Kidney (tissue), 22 donors: ENCODE measurements at places on chromosomes 7 and 10. TPM values are rescaled to one million over a fixed set of nuclear protein-coding genes. Genes with fewer than 3 reads are reported as not detected.

CFAP70 gene
- 6.0 TPM for total RNA-seq

RAPGEF5 gene
- total RNA-seq, result 67.8 TPM

SPDYE6 gene
- not detected for total RNA-seq

STAG3 gene
- 3.7 TPM for total RNA-seq

TET1 gene
- total RNA-seq, result 2.2 TPM

POT1 gene
- total RNA-seq, result 23.2 TPM

GPR15LG gene
- 0.44 TPM for total RNA-seq

OR9A2 gene
- total RNA-seq, result not detected

GPR141 gene
- 3.3 TPM for total RNA-seq

LBX1 gene
- total RNA-seq, result not detected

ITGA8 gene
- total RNA-seq, result 22.1 TPM

NFE2L3 gene
- 12.5 TPM for total RNA-seq

ZFYVE27 gene
- 34.4 TPM for total RNA-seq

GRCh38 chr10:4241724-4242345 is 456.8 kb upstream of the KLF6 start:
- peak; percentile 89 for DNase-seq

GRCh38 chr7:70678621-70679251 is 453.2 kb upstream of the GALNT17 start:
- no peak for DNase-seq

DNA sequence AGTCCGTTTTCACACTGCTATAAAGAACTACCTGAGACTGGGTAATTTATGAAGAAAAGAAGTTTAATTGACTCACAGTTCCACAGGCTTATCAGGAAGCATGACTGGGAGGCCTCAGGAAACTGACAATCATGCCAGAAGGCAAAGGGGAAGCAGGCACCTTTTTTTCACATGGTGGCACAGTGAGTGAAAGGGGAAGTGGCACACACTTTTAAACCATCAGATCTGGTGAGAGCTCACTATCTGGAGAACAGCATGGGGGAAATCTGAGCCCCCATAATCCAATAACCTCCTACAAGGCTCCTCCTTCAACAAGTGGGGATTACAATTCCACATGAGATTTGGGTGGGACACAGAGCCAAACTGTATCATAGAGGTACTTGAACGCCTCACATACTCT is 30.0 kb downstream of the AGR3 start:
- DNase-seq, result no peak

- no peak for DNase-seq
These were observed 41.2 kb upstream of the ADRB1 start for GRCh38 chr10:114002422-114002821.

GRCh38 chr7:134750083-134751062 is 29.1 kb upstream of the CALD1 start:
- DNase-seq, result no peak

- DNase-seq, result no peak
These were observed 98.9 kb upstream of the TARP start for GRCh38 chr7:38372290-38372689.

GRCh38 chr7:111210996-111211395 is 120.1 kb downstream of the LRRN3 start:
- no peak for DNase-seq

- no peak for DNase-seq
These were observed 577.2 kb upstream of the PCDH15 start for GRCh38 chr10:55378196-55378595.

- DNase-seq, result no peak
These were observed 12.5 kb downstream of the EMX2 start for GRCh38 chr10:117555017-117555416.

DNA sequence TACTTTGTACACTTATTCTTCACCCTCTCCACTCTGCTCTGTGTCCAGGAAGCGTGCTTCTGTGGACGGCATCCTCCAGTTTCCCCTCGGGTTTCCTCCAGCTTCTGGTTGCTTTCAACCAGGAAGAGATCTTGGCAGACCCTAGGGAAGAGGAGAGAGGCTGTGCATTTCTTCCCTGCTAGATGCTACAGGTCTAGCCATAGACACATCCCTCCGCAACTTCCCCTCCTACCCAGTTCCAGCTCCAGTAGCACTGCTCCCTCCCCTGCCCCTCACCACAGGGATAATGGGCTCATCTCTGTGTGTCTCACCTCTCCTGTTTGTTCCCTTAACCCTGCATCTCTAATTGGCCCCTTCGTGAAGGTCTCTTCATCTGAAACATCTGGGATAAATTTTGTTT is 16.3 kb downstream of the TLL2 start:
- DNase-seq, result no peak
